ENCODE measurements at places on chromosomes 1 and 21.
A peak's percentile ranks its signal among the peaks of the same experiment; 100 is the strongest.

DNA sequence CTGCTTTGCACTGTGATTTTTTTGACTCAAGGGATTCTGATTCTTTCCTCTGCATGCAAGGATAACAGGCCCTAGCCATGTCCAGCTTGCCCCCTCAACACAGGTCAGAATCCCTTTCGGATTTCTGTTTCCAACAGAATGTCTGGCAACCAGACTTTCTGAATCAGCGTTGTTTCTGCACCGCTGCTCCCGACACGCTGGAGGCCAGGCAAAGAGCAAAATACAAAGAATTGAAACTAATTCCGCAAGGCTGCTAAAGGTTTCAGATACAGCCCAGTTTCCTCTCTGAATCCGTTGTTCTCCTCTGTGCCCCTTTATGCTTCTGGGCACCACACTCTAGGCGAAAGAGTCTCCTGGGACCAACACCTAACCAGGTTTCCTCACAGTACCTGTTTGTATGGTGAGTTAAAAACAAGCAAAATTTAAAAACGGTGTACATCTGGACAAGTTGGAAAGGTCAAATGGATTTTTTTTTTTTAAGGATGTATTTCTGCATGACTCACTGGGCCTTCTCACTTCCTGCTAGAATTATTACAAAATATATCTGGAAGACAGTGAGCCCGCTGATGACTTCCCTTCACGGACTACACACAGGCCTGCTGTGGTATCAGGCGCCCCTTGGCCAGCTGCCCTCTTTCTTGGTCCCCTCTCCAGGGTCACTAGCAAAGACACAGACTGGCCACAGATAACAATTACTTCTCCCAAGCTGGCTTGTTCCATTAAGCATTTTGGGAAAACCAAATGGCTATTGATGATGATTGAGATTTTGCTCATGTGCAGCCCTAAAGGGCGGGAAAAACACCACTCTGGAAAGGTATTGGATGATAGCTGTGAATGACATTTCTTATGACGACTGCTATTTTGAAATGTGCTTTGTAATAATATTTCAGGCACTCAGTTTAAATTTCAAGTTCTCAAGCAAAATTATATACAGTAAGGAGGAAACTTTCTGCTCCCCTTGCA is 118.3 kb downstream of the TGFB2 start:
- no peak for DNase-seq

GRCh38 chr1:226125097-226125630 is 61.4 kb downstream of the ACBD3 start:
- DNase-seq: peak; percentile 81

- DNase-seq: peak; percentile 70
Observed at GRCh38 chr1:43529206-43529731, 1.4 kb upstream of the PTPRF start.

GRCh38 chr1:180519846-180520245 is 17.5 kb upstream of the ACBD6 start:
- no peak for DNase-seq

- no peak for DNase-seq
Observed at GRCh38 chr1:114746450-114747121, 11.2 kb downstream of the CSDE1 start.

- DNase-seq: no peak
Observed at GRCh38 chr1:225453797-225454648, 26.2 kb upstream of the LBR start.

GRCh38 chr21:38958323-38958705 is 152.6 kb downstream of the ETS2 start:
- no peak for DNase-seq

DNA sequence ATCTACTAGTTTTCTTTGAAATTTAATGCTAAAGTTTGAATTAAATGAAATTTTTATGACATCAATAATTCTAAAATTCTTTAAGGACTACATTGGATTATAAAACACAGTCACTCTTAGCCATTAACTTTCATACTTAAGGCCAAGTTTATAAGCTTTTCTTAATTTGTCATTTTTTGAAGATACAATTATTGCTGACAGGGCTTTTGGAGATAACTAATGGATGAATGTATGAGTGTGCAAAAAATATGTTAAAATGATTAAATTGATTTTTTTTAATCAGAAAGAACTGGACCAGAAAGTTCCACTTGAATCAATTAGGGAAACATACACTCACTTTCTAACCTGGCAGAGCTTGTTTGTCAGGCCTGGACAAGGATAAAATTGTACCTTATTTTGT is 70.3 kb upstream of the CHODL start:
- DNase-seq: no peak

DNA sequence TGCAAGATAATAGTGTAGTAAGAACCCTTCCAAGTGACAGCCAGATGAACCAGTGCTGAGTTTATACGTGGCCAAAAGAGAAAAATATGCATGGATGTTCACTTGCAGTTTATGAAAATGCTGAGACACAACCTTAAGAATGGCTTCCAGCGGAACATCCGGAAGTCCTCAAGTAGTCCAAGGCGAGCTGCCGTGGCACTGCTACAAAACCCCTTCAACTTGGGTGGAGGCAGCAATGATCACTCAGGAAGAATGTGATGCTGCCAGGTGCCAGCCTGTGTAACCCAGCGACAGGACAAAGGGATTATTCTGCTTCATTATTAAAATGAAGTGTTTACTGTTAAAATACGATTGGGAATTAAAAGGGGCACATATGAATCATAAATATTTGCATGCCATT is 179.6 kb downstream of the RUNX1 start:
- no peak for DNase-seq

- no peak for DNase-seq
Observed at GRCh38 chr1:207407655-207408260, 46.4 kb upstream of the CR2 start.

- no peak for DNase-seq
Observed at GRCh38 chr1:29758781-29759499, 522.6 kb downstream of the PTPRU start.

DNA sequence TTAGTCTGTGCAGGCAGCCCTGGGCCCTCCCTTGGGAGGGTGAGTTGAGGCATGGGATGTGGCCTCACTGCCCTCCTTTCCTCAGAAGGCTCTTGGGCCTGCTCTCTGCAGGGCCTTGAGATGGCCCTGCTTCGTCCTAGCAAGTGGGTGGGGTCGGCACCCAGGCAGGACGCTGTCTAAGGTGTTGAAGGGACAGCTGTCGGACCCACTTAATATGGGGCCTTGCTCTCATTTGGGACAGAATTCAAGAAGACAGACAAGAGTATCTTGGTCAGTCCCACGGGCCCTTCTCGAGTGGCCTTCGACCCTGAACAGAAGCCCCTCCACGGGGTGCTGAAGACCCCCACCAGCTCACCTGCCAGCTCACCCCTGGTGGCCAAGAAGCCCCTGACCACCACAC is 26.0 kb upstream of the PDXK start:
- no peak for DNase-seq

DNA sequence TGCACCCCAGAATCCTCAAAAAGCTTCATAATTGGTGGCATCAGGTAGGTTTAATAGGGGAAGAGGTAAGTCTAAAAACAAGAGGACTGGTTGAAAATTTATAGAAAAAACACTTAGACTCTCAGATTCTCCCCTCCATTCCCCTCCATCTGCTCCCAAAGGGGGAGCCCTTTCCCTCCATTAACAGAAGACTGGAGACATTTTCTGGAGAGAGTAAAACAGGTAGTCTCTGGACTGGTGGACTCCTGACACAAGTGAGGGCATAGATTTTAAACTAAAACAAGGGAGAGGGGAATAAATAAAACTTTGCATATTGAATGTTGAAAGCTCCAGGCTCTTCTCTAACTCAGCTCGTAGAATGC is 54.0 kb upstream of the IPO9 start:
- DNase-seq: no peak

- DNase-seq: no peak
Observed at GRCh38 chr1:44113095-44113609, 5.5 kb upstream of the KLF17 start.

DNA sequence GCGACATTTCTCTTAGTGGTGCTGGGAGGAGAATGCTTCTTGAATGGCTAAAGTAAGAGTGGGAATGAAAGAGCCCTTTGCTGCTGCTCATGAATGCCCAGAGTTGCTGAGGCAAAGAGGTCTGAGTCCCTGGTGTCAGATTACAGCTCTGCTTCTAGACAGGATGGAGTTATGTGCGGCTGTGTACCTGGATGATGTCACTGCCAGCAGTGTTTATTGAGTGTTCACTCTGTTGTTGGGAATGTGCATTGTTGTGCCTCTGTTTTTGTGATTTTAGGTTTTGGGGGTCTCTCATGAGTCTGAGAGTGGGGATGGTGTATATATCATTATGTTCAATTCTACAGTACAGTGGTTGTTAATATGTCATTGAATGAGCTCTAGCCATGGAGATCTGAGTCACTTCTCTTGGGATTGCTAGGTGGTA is 2.7 kb downstream of the CDC14A start:
- DNase-seq: no peak

DNA sequence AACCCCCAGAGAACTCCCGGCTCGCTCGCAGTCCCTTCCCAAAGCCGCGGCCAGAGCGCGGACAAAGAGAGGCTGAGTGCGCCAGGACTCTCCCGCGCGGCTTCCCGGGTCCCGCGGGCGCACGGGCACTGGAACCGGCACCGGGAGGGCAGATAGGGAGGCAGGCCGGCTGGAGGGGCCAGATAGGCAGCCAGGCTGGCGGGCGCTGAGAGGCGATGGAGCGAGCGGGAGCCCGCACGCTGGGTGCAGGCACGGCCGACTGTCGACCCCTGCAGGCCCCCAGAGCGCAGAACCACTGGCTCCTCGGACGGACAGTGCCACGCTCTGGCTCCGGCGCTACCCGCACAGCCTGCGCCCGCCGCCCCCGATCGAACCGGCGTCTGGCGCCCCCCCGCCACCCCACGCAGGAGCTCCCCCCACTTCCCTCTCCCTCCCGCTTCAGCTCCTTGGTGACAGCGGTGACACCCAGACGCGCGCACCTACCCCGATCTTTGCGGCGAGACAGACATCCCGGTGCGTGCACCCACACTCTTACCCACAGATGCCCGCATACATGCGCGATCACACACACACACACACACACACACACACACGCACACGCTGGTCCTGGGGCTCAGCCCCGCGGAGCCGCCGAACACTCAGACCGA is 534 bp downstream of the SLC6A9 start:
- DNase-seq: peak; percentile 38

DNA sequence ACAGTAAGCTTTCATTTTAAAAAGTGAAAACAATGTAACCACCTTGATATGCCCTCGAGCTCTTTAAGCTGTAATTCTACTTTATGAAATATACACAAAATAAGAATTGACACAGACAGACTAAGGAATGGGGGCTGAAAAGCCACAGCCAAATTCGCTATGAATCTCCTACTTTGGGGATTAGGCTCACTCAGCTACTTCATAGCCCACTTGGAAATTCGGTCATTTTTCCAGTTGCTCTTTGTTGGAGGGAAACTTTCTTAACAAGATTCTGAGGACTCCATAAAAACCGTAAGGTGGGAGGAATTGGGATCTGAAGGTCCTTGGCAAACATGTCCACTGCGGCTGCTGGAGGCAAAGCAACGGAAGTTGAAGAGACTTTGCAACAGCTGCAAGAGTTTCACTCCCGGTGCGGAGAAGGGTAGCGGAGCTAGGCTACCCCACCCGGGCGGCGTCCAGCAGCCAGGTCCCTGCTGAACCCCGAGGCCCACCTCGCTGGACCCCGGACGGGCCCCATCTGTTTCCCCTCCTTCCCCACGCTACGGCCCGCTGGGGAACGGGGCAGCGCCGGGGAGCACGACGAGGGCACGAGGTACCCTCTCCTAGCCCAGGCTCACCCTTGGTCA is 634 bp downstream of the MYCBP start:
- DNase-seq: peak; percentile 39

DNA sequence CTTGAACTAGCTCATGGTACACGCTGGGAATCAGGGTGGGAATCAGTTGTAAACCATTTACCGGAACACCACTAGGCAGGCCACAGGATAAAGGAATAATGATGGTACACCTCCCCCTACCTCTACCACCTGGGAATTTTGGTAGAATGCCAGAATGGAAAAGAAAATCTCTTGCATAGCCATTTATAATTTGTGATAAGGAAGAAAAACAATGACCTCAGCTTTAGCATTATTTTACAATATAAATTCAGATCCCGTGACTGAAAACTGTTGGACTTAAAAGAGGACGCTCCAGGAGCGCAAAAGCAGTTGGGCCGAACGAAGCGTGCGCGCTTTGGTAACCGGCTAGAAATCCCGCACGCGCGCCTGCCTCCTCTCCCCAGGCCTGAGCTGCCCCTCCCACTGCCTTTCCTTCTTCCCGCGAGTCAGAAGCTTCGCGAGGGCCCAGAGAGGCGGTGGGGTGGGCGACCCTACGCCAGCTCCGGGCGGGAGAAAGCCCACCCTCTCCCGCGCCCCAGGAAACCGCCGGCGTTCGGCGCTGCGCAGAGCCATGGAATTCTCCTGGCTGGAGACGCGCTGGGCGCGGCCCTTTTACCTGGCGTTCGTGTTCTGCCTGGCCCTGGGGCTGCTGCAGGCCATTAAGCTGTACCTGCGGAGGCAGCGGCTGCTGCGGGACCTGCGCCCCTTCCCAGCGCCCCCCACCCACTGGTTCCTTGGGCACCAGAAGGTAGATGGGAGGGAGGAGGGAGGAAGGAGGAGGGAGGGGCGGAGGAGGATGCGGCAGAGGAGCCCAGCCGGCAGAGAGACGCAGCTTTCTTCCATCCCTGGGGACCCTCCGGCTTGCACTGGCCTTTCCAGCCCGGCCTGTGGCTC is at the start of gene CYP4X1:
CYP4X1 (plus strand) TSS at position 402 of the 873 bp plus-strand sequence; CDS start at position 551, 149 bp downstream.
- no peak for DNase-seq

GRCh38 chr21:28333578-28334075 is 659.0 kb downstream of the LTN1 start:
- no peak for DNase-seq

DNA sequence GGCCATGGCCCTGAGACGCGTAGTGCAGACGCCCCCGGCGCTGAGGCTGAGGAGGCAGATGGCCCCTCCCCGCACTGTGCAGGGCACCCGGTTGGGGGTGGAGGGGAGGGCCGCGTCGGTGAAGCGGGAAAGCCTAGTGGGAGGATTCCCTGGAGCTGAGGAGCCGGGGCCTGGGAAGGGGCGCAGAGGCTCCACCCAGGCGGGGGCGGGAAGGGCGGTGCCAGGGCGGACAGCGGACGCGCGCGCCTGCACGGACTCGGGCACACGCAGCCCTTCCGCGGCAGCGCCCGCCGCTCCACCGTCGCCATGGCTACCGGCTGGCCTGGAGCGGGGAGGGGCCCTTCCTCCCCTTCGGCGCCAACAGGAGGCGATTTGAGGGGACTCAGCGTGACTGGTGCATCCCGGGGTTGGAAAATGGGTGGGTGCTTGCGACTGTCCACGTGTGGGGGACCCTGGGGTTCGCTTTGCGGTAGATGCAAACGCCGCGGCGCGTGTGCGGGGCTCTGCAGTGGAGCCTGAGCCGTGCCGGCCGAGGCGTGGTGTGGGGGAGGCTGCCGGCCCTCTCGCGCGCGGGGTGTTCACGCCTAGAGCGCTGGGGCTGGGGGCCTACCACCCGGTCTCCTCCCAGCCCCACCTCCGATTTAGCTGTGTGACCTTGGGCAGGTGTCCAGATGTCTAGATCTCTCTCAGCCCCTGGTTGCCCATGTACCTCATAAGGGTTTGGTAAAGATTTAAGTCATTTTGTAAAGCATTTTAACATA is 35.1 kb downstream of the PTPRF start:
- DNase-seq: no peak

GRCh38 chr1:8825985-8826481 is 8.6 kb upstream of the RERE start:
- DNase-seq: no peak

- DNase-seq: no peak
Observed at GRCh38 chr1:82565546-82565945, 764.8 kb downstream of the ADGRL2 start.

GRCh38 chr1:46747683-46748288 is 28.9 kb upstream of the EFCAB14 start:
- DNase-seq: no peak
